ENCODE measurements at places on chromosomes 3 and 15.

DNA sequence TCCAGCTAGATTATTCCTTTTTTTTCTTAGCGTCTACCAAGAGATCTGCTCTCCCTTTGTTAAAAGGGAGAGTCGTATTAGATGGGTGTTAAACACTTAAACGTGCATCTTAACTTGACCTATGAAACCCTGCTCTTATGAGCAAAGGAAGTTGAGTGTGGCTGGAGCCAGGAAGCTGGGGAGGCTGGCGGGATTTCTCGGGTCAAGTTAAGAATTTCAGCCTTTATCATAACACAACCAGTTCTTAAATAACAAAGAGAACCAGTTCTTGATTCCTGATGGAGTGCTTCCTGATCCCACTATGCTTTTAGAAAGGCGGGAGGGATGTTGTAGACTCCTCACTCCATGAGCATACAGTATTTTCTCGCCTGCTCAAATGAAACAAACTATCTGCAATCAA, 215.1 kb downstream of the ITPR1 start:
- DNase-seq: no peak

GRCh38 chr3:194339356-194339755, 11.8 kb downstream of the CPN2 start:
- DNase-seq: no peak

DNA sequence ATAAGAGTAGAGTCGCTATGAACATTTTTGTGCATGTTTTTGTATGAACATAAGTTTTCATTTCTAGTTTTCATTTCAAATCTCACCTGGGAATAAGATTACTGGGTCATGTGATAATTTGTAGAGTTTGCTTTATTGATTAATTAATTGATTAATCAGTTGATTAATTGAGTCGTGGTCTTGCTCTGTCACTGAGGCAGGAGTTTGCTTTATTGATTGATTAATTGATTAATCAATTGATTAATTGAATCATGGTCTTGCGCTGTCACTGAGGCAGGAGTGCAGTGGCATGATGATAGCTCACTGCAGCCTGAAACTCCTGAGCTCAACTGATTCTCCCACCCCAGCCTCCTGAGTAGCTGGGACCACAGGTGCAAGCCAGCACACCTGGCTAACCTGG, 111.6 kb downstream of the TCF12 start:
- DNase-seq: no peak

- DNase-seq: no peak
Measured at GRCh38 chr3:125145751-125146475, 66.6 kb downstream of the SLC12A8 start.

GRCh38 chr3:82229397-82229796, 468.0 kb upstream of the GBE1 start:
- DNase-seq: no peak

DNA sequence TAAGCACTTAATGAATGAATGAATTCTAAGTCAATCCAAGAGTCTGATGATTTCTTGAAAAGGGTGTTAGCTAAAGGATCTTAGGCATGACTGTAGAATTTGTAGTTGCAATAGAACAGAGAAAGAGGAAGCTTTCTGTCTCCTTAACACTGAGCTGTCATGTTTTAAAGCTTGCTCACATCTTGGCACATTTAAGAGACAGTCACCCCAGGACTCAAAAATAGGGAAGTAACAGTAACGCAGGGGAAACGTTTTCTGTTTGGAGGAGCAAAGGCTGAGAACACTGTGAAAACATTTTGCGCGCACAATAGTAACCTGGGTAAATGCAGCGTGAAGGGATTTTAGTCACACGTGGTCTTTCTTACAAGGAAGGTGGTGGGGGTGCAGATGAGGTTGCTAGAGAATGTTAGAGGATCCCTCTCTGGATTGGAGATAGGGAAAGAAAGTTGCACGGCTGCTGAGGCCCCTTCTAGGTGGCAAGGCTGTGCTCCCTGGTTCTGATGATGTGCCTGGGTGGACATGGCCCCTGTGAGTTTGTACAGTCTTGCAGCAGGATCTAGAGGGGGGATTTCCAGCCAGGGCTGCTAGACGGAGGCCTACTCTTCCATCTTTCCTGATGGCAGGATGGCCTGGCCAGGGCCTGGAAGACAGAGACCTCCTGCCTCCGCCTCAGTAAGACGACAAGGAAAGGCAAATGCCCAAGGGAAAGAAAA, 12.0 kb downstream of the STARD5 start:
- DNase-seq: no peak

DNA sequence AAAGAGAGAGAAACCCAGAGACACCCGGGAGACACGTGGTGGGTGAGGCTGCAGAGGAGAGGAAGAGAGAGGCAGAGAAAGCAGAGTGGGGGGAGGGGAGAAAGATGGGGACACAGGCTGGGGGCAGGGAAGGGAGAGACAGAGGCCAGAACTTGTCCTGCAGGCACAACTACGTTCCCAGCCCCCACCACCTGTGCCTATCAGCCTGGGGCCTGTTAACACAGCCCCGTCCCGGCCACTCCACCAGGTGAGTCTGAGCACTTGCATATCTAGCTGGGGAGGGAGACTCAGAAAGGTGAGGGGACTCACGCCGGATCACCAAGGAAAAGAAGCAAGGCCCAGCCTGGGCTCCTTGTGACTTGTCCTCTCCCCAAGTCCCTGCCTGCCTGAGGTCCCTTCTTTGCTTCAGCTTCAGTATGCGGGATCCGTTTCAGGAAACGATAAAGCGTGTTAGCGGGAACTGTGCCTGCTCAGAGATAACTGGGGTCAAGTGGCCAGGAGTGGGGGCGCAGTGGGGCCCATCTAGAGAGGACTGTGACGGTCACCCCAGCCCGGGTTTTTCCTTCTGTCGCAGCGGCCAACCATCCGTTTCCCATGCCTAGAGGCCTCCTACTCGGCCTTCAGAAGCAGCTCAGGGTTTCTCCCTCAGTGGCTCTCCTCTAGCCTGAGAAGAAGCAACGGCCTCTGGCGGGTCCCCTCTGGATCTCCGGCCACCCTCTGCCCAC, 10.3 kb downstream of the LINGO1 start:
- no peak for DNase-seq

DNA sequence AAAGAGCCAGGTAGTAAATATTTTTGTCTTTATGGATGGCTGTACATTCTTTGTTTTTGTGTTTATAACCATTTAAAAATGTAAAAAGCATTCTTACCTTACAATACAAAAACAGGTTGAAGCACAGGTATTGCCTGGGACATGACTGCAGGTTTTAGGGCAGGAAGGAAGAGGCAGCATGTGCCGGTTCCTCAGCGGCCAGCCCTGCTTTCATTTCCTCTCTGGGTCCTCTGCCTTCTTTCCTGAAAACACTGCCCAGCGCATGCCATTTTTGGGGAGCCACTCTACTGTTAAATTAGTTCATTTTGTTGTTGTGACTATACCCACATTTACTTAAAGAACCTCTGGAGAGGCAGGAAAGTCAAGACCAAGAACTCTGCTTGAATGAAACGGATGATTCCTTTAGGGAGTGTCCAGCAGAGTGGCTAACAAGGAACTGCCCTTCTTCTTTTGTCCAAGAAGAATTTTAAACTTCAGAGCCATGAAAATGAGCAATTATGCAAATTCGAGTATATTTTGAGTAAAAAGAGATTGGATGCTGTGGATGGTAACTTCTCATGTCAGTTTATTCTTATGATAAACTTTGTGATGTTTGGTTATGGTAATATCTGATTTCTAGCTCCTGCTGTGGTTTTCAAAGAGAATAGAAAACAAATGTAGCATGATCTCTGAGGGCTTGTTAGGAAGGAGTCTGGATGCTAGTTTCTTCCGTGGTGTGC, 52.7 kb downstream of the SACM1L start:
- DNase-seq: peak; percentile 39

DNA sequence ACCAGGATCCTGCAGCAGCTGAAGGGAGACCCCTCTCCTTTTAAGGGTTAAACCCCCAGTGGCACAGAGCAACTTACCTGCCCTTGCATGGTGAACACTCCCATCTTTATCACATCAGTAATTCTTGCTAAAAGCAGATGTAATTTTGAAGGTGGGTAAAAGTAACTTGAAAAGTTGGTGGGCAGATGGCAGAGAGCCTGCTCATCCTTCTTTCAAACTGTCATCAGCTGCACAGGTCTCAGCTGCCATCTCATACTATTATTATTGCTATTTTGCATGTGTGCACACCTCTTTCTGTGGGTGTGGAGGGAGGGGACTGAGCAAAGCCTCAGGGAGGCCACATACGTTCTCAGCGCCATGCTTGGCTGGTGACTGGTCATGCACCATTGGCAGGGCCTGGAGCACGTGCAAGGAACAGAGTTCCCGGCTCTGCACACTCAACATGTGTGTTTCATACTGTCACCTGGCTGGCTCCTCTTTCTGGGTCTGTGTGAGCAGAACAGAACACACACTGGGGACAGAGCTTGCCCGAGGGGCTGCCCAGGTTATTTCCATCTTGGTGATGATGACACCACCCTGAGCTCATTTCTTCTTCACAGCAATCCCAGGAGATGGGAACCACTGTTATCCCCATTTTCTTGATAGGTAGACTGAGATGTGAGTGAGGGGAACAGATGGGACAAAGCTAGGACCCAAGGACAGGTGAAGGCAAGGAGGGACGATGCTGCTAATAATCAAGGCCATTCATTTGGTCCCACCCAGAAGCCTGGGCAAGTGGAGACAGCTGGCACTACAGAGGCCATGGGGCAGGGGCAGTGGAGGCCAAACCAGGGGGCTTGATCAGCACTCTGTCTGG, 95.8 kb upstream of the KLF13 start:
- no peak for DNase-seq

- DNase-seq: no peak
Measured at GRCh38 chr3:149245738-149246451, 24.3 kb upstream of the CP start.

GRCh38 chr3:87206070-87206469, 21.0 kb upstream of the CHMP2B start:
- no peak for DNase-seq

GRCh38 chr3:106510206-106510605, 641.4 kb upstream of the CBLB start:
- DNase-seq: no peak

- no peak for DNase-seq
Measured at GRCh38 chr15:58139276-58139988, 1.3 kb downstream of the AQP9 start.

DNA sequence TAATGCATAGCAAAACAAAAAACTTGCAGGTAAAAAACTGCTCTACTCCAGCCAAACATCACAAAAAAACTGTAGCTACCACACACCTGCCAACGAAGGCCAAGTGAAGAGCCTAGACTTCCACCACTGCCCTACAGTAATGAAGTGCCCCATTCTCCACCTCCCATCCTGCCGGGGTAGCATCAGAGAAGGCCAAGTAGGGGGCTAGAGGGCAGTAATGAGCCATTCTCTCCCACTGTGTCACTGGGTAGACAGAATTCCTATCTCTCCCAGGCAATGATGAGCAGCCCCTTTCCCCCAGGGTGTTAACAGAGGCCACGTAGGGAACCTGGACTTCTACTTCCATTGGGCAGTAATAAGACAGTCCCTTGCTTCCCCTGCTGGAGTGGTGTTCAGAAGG, 9.5 kb downstream of the SEC22C start:
- DNase-seq: no peak

DNA sequence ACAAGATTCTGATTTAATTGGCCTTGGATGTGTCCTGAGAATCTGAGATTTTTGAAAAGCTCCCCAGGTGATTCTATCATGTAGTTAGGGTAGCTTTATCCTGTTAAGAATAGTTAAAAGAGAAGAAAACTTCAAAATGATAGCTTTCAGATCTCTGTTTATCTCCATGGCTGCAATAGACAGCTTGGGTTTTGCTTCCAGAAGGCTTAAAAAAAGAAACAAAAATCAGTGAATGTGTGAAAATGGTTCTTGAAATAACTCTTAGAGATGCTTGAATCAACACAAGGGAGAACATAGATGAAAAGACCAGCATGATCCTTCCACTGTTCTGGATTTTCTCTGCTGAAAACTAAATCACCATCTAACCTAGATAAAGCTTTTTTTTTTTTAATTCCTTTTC, 60.8 kb upstream of the TMC3 start:
- no peak for DNase-seq

- DNase-seq: peak; percentile 56
Measured at GRCh38 chr3:124878561-124879336, 8.4 kb downstream of the ITGB5 start.

- DNase-seq: no peak
Measured at GRCh38 chr3:57999417-58000115, 8.7 kb upstream of the FLNB start.

DNA sequence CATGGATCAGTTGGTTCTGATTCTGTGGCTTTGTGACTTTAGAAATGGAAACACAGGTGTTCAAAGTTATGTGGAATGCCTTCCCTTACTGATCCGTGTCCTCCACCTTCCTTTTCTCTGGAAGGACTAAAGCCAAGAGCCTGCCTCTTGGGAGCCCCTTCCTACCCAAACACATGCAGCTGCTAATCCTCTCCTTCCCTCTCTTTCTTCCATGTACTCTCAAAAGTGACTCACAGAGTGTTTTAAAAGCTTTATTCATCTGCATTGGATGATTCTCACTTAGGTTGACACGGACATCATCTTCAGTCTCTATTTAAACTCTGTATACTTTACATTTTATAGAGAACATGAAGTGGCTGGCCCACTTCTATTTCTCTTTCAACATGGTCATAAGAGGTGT, 856.5 kb upstream of the ARPP21 start:
- DNase-seq: no peak

GRCh38 chr3:43873723-43874122, 183.0 kb downstream of the ABHD5 start:
- DNase-seq: no peak

GRCh38 chr3:119018690-119019463, 15.8 kb downstream of the IGSF11 start:
- no peak for DNase-seq

GRCh38 chr3:66083784-66084213, 45.1 kb upstream of the MAGI1 start:
- DNase-seq: no peak

GRCh38 chr3:194397757-194398312, 1.2 kb downstream of the GP5 start:
- DNase-seq: peak; percentile 68

- peak; percentile 47 for DNase-seq
Measured at GRCh38 chr3:38738630-38739395, 77.2 kb downstream of the SCN10A start.

GRCh38 chr3:124597273-124597672, 133.0 kb upstream of the UMPS start:
- DNase-seq: no peak

DNA sequence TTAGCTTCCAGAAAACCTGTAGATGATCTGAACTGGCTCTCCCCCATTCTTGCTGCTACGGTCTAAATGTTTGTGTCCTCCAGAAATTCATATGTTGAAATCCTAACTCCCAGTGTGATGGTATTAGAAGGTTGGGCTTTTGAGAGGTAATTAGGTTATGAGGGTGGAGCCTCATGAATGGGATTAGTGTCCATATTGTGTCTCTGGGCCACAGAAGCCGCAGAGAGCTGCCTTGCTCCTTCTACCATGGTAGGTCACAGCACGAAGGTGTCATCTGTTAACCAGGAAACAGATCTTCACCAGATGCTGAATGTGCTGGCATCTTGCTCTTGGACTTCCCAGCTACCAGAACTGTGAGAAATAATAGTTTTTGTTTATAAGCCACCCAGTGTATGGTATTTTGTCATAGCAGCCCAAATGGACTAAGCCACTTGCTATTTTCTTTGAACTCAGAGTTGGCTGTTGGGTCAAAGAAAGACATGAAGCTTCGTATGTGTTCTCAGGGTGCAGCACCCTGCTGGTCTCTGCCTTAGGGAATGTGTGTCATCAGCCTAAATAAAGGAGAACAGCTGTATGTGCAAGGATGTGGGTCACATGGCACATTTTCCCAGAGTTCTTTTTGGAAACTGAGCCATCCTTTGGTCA, 317.5 kb upstream of the SLCO3A1 start:
- DNase-seq: no peak
